Right renal cortex interstitium (tissue), 3 donors: ENCODE measurements at places on chromosomes 16 and 17.

GRCh38 chr17:29698019-29698777 lies 75.5 kb upstream of the CORO6 start:
- no peak for DNase-seq

DNA sequence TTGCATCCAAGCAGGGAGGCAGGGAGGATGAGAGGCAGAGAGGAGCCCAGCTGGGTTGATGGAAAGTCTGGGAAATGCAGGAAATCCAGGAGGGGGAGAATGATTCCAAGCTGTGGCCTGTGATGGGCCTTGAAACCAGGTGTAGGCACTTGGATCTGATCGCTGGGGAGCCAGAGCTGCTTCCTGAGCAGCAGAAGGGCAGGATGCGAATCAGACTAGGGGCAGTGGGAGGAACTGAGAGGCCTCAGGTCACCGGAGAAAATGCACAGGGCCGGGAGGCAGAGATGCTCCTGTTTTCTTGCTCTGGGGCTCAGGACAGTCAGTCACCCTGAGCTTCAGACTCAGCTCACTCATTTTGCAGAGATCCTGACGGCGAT lies 29.6 kb upstream of the MEOX1 start:
- DNase-seq = no peak

- no peak for DNase-seq
These were observed 22.5 kb upstream of the MYO15B start for GRCh38 chr17:75565066-75565465.

- no peak for DNase-seq
These were observed 655 bp downstream of the ATXN1L start for GRCh38 chr16:71846431-71846830.

- DNase-seq = no peak
These were observed 808.9 kb downstream of the CDH11 start for GRCh38 chr16:64312980-64313379.

DNA sequence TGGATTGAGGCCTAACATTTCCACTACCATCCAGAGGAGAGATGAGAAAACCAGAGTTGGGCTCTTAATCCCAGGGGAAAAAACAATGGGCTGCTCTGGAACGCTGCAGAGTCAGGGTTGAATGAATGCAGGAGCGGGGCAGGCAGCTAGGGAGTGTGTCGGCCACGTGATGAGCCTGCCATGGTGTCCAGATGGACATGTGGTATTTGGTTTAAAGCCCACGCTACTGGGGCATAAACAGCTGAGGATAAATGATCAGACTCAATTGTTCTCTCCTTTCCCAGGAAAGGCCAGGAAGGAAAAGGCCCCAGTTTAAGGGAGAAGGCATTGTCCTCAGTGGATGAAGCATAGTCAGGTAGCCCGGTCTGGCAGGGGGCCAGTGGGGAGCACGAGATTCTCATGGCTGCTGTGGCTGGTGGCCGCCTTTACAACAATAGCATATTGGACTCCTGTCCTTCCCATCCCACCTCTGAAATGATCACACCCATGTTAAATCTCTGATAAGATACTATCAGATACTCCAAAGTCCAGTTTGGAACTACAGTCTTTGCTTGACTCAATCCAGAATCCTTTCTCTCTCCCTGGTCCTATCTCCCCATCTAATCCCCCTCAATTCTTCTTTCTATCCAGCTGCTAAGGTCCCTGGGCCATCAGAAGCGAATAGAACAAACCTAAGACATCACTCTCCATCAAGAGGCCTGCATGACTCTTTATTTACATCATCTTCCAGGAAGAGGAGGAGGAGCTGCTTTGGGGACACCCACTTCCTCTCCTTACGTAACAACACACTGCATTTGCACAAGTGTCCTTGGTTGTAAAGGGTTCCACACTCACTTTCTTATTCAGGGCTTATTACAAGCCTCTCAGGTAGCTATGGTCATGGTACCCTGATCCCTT lies 20.4 kb downstream of the CA4 start:
- no peak for DNase-seq

- no peak for DNase-seq
These were observed 14.8 kb upstream of the ARL4D start for GRCh38 chr17:43383826-43384475.

- DNase-seq = no peak
These were observed 24.4 kb downstream of the SREBF1 start for GRCh38 chr17:17812211-17813054.
